ENCODE measurements at places on chromosomes 3 and 15.

- DNase-seq: no peak
Measured at GRCh38 chr3:158950178-158950901, 148.5 kb downstream of the MFSD1 start.

- no peak for DNase-seq
Measured at GRCh38 chr3:89787979-89788378, 680.6 kb downstream of the EPHA3 start.

- DNase-seq: no peak
Measured at GRCh38 chr3:169497567-169498257, 165.8 kb downstream of the MECOM start.

- DNase-seq: no peak
Measured at GRCh38 chr15:30921781-30922479, 18.2 kb downstream of the FAN1 start.

GRCh38 chr15:83695901-83696425 lies 42.0 kb downstream of the ADAMTSL3 start:
- DNase-seq: no peak

- no peak for DNase-seq
Measured at GRCh38 chr15:40829115-40829514, 607 bp upstream of the PPP1R14D start.

DNA sequence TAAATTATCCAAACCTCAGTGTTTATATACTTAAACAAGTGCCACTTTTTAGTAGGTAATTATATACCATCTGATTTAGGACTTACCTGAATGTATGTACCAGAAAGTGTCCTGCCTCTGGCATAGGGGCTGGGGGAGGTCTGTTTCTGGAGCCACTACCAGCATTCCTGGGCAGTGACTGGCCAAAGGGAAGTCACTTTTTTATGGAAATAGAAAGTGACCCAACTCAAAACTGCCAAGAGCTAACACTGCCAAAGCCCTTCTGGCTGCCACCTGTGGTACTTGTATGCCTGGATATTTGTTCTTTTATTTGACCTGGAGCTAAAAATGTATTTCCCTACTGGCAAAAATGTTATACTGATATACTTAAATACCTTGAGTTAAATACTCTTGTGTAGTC lies 42.7 kb downstream of the ESYT3 start:
- DNase-seq: no peak

GRCh38 chr15:85804481-85805170 lies 9.9 kb upstream of the KLHL25 start:
- DNase-seq: no peak

- DNase-seq: no peak
Measured at GRCh38 chr3:37149257-37149656, 25.1 kb downstream of the LRRFIP2 start.

DNA sequence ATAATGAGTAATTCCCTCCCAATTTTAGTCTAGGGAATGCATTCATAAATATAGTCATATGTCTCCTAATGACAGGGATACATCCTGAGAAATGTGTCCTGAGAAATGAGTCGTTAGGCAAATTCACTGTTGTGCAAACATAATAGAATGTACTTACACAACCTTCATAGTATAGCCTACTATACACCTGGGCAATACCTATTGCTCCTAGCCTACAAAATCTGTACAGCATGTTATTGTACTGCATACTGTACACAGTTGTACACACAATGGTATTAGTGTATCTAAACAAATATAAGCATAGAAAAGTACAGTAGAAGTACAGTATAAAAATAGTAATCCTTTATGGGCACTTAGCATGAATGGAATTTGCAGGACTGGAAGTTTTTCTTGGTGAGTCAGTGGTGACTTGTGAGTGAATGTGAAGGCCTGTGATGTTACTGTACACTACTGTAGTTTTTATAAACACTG lies 6.6 kb downstream of the DTWD1 start:
- no peak for DNase-seq

- no peak for DNase-seq
Measured at GRCh38 chr15:82531496-82532382, 8.5 kb downstream of the RPS17 start.

DNA sequence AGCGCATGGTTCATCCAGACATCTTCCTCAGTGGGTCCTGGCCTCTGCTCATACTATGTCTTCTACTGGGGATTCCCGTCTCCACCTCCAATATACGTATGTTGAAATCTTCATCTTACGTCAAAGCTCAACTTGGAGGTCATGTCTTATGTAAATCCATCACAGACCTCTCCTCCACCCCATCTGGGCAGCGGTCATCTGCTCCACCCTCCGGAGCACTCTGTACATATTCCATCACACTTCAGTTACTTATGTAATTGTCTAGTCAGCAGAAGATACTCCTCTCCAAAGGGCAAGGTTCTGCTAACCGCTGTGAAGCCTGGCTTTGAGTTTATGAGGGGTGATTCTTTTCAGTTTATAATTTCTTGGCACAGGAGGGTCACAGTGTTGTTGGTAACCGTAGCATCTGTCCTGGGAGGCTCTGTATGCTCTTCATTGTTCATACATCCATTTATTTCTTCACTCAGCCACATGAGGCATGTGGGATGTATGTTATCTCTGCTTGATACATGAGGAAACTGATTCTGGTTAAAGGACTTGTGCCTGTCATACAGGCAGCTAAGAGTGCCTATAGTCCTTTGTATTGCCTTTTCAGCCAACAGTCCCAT lies 22.1 kb downstream of the MAP2K1 start:
- DNase-seq: no peak

DNA sequence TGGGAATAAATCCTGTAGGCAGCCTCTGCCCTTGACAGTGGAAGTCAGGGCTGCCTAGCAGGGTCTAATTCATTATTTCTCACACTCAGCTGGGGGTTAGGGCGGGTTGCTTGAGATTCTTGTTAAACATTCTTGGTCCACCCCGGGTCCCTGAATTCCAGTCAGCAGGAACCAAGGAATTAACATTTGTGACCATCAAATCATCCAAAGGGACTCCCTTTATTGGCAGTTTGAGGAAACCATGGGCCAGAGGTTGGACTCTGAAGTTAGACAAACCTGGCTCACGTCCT lies 122.8 kb downstream of the EEFSEC start:
- no peak for DNase-seq

DNA sequence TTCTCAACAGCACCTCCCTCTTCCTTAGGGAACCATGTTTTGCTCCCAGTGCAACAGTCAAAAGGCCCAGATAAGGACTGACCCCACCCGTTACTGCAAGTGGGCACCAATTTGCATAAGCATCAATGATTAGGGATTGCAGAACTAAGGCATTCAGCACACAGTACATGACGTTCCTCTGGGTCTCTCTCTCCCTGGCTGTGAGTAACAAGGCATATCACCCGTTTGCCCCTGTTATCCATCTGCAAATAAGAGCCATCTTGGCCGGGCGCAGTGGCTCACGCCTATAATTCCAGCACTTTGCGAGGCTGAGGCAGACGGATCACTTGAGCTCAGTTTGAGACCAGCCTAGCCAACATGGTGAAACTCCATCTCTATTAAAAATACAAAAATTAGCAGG lies 18.8 kb downstream of the MAGI1 start:
- no peak for DNase-seq

DNA sequence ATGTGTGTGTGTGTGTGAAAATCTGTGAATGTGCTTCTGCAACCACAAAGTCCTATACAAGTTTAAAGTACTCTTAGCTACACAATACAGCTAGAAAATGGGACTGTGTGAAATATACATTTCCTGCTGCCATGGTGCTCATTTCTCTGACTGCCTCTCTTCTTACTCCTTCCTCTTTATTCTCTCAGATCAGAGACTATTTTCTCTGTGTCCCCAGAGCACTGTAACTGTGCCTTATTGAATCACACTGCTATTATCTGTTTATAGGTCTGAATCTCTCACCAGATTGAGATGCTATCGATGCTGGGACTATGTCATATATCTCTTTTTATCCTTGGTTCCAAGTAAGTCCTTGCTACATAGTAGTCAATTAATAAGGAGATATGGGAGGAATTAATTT lies 217.9 kb upstream of the SLCO3A1 start:
- no peak for DNase-seq

DNA sequence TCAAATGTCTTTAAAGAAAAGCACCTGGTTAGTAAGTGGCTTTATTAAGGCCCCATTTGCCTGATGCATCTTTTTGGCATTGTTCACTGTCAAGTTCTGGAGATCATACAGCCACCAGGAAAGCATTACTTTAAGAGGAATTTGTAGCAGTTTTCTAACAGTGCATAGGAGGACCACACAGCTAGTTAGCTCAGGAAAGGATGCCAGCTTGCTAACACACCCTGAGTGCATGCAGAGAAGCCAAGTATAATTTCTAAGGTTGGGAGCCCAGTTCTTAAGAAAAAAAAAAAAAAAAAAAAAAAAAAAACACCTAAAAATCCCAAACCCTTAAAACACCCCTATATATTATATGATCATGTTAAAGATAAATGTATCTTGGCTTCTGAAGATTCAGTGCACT lies 102.0 kb upstream of the FEZF2 start:
- DNase-seq: no peak

GRCh38 chr3:171569571-171570132 lies 109.4 kb upstream of the TNIK start:
- DNase-seq: no peak

DNA sequence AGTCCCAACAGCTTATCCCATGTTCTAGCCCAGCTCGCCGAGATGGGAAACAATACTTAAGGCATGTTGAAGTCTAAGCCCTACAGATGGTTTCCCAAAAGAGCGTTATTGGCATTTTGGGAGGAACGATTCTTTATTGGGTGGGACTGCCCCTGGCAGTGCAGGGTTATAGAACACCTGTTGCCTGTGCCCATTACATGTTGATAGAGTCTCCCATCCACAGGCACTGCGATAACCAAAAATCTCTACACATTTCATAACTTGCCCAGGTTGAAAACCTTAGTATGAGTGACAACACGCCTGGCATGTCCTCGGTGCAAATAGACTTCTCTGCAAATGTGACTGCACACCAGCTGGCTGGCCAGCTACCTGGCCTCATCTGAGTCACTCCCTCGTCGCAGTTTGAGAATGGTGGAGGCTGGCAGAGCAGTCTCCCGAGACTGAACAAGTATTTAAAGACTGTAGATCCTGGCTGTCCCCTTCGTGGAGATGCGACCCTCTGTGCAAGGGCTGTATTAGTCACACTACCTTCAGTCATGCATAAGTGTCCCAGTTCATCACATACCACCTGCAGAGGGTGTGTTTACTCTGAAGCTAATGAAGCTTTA lies 18.7 kb downstream of the ZNF80 start:
- DNase-seq: no peak

DNA sequence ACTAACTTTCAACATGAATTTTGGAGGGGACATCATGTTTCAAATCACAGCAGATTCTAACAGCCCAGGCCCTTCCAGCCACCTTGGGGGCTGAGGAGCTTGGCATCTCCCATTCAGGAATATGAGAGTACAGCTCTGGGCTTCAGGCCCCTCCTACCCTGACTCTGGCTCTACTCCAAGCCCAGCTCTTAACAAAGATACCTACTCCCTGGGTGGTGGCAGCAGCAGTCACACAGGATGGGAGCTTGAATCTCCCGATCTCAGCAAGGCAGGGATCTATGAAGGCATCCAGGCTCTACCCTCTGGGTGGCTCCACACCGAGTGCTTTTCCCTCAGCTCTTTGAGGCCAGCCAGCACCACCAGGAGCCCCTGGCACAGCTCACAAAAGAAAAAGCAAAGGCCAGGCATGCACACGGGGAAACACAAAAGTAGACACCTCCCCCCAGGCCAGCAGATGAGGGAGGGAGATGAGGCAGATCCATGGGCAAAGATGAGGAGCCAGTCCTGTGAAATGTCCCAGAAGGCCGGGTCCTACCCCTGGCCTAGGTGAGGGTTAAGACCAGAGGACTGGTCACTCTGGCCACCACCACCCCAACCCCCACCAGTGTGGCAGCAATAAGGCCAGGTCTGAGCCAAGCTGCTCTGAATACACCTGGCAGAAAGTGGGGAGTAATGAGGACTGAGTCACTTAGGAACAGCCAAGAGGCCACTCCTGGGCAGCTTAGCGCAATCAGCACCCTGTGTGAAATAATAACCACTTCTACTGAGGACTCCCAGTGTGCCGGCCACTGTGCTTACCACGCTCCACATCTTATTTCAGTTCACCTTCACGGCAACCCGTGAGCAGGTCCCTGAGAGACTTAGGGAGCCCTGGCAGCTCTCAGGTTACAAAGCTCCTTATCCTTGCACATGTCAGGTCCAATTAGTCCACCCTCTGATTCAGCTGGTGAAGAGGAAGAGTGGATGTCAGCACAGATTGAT lies 24.3 kb downstream of the PLA2G4F start:
- no peak for DNase-seq

- DNase-seq: no peak
Measured at GRCh38 chr15:90006217-90007075, 5.3 kb downstream of the ZNF710 start.

- DNase-seq: no peak
Measured at GRCh38 chr15:82820128-82820527, 10.7 kb downstream of the WHAMM start.

- DNase-seq: no peak
Measured at GRCh38 chr3:30508339-30508738, 98.1 kb upstream of the TGFBR2 start.

DNA sequence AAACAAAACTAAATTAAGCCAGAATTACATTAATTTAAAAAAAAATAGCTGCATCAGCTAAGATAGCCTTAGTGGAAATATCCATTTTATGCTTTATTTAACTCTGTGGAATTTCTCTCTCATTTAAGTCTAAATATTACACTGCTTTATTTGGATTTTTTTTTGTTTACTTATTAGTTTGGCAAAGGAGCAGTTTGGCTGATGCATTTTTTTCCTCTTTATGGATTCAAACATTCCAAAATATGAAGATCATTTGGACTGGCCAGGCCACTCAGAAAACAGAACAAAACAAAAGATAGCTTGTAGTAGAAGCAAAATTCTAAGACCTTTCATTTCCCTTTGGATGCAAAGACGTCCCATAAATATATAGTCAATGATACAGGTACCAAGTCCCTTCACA lies 707.3 kb upstream of the UBE2E2 start:
- no peak for DNase-seq

GRCh38 chr3:114550165-114550564 lies 256.3 kb downstream of the TIGIT start:
- no peak for DNase-seq

GRCh38 chr3:4703054-4703480 lies 209.9 kb downstream of the ITPR1 start:
- DNase-seq: no peak

DNA sequence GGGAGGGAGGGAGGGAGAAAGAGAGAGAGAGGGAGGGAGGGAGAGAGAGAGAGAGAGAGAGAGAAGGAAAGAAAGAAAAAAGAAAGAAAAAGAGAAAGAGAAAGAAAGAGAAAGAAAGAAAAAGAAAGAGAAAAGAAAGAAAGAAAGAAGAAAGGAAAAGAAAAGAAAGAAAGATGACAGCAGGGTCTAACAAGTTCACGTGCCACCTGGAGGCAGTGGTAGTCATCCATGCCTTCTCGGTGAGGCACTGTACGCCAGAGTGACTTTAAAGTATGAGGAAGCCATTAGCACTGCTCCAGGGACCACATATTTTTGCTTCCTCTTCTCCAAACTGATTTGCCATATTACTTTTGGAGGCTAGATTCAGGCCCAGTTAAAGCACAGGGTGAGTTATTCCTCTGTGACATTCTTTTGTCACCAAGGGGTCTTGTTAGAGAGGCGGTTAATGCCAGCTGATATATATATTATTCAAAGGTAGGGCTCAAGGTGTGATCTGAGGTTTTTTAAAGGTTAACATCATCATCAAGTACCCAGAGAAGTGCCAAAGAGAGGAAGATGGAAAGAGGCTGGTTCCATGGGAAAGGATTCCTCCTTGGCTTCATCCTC lies at the start of gene HTR3D:
Gene HTR3D (plus strand): TSS at position 556 of the 606 bp plus-strand sequence. CDS start 0 bp downstream, at position 556.
- no peak for DNase-seq

- no peak for DNase-seq
Measured at GRCh38 chr15:26095710-26096330, 232.7 kb upstream of the ATP10A start.

Data from activated naive CD8-positive, alpha-beta T cell treated with anti-CD3 and anti-CD28 coated beads, Interleukin-2, amount 50 U/mL, for 24 hours (primary cell).